ENCODE measurements at places on chromosomes 4 and X. TPM values are rescaled to one million over a fixed set of nuclear protein-coding genes. Genes with fewer than 3 reads are reported as not detected.

DNA sequence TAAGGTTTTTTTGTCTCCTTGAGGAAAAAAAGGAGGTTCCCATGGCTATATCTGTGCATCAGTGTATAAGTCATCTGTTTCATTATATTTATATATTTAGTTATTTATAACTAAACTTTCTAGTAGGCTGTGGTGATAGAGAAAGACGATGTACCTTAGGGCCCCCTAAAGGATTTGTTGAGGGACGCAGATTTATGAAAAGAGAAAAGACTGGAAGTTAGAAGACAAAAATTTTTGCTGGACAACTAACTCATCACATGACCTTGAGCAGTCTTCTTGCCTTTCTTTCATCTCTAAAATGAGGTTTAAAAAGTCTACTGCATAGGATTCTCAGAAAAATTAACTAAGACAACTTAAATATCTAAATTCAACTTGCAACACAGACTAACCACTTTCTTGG is 6.1 kb downstream of the GASK1B start:
- no peak for DNase-seq

DNA sequence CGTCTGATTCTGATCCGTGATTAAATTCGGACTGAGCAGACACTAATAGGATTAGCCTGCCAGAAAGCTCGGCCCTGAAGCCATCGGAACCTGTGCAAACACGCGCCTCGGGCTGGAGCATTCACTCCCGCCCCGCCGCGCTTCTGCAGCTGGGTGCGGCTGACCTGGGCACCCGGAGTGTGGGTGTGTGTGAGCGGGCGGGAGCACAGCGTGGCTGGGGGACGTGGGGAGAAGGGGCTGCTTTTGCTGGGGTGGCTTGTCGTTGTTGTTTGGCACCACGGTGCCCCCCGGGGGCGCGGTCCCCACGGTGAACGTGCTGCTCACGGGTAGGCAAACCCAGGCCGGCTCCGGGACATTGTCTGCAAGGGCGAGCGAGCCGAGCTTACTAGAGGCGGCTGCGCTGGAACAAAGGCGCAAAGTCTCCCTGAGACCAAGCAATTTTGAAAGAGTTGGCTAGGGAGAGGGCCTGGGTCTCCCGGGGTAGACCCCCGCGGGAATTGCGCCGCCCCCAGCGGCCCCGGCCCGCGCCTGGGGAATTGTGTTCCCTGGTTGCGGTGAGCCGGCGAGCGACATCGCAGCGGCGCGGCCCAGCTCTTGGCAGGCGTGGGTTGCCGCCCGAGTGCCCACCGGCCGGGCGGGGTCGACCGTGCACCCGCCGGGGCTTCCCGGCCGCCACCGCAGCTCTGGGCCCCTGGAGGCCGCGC is 1.4 kb downstream of the MAMLD1 start:
- DNase-seq: peak; percentile 42

DNA sequence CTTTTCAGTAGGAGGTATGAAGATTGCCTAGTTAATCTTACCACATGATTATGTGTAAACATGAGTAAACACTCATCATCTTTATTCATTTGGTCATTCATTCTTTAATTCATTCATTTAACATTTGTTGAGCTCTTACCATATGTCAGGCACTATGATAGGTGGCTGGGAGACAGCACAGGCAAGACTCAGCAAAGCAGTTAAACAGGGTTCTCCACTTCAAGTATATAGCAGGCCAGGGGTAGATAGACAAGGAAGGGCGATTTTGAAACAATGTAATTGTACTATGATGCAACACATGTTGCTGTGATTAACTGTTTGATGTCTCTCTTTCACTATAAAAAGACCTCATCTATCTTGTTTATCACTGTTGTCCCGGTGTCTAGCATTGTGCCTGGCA is 84.3 kb upstream of the GPR101 start:
- no peak for DNase-seq

The MAGEE1 gene
- 1.1 TPM for total RNA-seq

DNA sequence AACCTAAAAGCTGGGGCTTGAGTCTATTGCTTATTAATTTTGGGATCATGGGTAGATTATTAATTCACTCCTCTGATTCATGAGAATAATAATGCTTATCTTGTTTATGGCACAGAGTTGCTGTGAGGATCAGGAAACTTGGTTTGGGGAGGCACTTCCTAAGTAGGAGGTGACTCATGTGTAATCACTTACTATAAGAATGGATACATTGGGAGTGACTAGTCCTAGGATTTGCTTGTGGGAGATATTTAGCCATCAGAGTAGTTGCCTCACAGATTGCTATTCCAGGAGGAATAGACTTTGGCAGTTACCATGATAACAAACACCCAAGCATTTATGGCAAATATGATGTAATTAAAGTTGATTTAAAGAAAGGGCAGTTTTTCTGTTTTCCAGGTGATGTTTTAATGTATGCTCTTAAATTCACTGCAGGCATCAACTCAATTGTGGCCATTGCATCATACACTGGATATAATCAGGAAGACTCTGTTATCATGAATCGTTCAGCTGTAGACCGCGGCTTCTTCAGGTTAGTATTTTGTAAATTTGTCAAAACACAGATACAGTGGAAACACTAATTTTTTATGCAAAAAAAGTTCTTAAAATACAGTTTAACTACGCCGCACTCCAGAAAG is 41.9 kb downstream of the POLR2B start:
- no peak for DNase-seq

GRCh38 chrX:47566841-47567240 is 5.8 kb downstream of the ARAF start:
- DNase-seq: no peak

GRCh38 chr4:24674279-24674678 is 89.9 kb upstream of the DHX15 start:
- no peak for DNase-seq

DNA sequence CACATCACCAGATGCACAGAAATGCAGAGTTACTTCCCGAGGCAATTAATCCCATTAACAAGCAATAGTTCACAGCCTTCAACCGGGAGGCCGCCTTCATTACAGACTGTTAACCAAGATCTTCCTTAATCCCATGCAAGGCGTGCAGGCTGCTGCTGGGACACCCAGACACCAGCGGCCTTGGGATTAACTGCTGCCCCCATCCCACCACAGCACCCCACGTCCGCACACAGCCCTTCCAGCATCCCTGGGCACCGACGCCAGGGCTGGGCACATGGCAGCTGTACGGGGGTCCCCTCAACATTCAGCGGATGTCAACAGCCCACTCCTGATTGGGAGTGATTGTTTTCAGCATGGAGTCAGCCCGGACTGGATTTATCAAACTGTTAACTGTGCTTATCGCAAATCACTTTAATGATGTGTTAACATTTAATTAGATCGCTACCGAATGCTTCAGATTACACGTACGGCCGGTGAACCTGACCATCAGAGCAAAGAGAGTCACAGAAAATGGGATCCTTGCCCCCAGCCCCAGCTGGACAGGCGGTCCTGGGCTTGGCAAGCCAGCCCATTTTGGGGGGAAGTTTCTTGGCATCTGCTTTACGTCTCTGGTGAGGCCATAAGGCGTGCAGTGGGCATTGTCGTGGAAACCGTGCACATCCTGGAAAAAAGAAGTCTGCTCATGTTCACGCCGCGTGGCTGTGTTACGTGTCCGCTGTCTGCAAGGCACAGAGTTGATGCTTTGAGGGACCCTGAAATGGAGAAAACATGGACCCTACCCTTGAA is 126.4 kb downstream of the HMX1 start:
- no peak for DNase-seq

GRCh38 chr4:73707269-73707875 is 33.0 kb upstream of the CXCL8 start:
- no peak for DNase-seq

DNA sequence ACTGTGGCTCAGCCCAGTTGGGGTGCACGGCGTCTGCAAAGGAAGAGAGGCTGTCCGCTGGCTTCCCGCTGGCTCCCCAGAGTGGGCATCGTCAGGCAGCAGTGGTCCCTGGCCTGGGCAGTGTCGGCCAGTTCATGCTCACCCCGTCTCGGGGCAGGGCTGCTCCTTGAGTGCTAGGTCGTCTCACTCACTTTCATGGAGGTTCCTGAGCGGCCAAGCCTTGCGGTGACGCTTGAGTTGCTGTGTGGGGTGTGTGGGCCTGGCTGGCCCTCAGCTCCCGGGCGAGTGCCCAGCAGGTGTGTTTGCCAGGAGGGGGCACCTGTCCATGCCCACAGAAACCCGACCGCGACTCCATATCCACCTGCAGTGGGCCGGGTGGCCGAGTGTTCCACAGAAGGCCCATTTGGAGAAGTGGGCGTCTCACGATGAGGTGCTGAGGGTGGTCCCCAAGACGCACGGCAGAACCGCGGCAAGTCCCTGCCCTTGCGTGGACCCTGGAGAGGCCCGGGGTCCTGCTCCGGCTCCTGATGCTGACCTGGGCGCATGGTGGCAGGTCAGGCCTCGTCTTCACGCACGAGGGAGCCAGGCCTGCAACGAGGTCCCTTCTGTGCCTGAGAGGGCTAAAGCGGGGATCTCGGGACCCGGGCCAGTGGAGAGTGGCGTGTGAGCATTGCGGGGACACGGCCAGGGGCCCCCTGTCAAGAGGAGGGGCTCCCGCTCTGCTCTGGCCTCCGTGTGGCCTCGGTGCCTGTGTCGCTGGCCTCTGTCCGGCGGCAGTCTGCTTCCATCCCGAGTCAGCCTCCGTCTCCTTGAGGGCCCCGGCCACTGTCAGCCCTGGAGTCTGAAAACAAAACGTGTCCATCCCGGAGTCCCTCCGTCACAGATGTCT is 18.5 kb upstream of the UVSSA start:
- no peak for DNase-seq

DNA sequence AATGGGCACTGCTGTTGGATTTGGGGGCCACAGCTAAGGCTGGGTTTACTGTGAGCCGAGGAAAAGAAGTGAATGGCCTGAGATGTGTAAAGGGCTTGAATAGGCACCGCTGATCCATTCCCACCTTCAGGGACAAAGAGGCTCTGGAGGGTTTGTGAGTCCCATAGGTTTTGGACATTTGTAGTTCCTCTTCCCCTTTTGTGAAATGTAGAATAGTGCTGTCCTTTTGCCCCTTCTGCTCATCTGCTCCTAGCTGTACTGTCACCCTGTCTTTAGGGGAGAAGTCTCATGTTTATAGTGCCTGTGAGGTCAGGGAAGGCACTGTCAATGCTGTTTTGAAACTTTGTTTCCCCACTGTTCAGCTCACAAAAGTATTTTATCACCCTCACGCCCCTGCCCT is 26.4 kb upstream of the CLCN4 start:
- no peak for DNase-seq

The NWD2 gene
- not detected for total RNA-seq

The PHOX2B gene
- not detected for total RNA-seq

GRCh38 chr4:113116414-113117357 is 67.2 kb downstream of the ANK2 start:
- no peak for DNase-seq

DNA sequence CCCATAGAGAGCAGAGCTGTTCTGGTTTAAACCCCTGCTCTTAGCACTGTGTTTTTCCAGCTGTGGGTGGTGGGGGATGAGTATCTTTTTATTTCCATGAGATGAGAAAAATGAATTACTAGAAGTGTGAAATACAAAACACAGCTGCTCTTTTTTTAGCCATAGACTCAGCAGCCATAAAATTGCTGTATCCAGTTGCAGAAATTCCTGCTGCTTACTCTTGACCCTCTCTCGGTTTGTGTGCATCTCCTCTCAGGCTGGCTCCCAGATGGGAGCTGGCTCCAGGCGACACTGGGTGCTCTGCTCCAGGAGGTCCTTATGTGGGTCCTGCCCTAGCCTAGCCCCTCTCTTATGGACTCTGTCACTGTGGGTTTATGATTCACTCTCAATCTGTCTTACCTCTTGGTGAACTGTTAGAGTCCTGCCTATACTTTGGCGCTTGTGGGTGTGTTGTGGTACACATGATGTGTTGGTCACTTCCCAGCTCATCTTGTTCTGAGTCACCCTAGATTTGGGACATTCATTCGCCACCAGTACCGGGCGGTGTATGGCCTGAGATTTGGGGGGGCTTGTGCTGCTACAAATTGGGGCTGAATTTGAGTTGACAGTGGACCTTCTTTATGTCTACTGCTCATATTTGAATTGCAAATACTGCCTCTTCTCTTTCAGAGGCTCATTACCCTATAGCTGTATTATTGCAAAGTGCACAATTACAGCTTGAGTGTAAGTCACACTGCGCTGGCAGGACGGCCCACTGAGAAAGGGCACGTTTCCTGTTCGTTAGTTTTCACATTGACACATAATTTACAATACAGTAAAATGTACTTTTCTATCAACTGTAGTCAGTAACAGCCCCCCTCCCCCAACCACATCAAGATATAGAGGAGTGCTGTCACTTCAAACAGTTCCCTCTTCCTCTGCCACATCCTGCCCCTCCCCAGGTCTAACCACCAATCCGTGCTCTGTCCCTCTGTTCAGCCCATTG is 46.9 kb upstream of the MSANTD1 start:
- DNase-seq: no peak
